ENCODE measurements at places on chromosomes 16 and 17. TPM values are rescaled to one million over a fixed set of nuclear protein-coding genes. Genes with fewer than 3 reads are reported as not detected.

The ACSM2A gene
- not detected for total RNA-seq

The ABCC12 gene
- not detected for total RNA-seq

The GP1BA gene
- total RNA-seq = not detected

The KRTAP2-3 gene
- not detected for total RNA-seq

The USP32 gene
- 49.6 TPM for total RNA-seq

The KRT12 gene
- not detected for total RNA-seq

The STAT5B gene
- 100 TPM for total RNA-seq

The IL32 gene
- total RNA-seq = 17.1 TPM

The CHST6 gene
- total RNA-seq = under 0.01 TPM

The BEAN1 gene
- 0.30 TPM for total RNA-seq

The FA2H gene
- 11.9 TPM for total RNA-seq

The KATNIP gene
- 37.3 TPM for total RNA-seq

The RNU2-1 gene
- total RNA-seq = not detected

The TBX2 gene
- total RNA-seq = 23.2 TPM

The DOC2A gene
- total RNA-seq = 2.5 TPM

Measured in tibial nerve (tissue), 4 donors.